ENCODE measurements at places on chromosomes 13 and 19.

DNA sequence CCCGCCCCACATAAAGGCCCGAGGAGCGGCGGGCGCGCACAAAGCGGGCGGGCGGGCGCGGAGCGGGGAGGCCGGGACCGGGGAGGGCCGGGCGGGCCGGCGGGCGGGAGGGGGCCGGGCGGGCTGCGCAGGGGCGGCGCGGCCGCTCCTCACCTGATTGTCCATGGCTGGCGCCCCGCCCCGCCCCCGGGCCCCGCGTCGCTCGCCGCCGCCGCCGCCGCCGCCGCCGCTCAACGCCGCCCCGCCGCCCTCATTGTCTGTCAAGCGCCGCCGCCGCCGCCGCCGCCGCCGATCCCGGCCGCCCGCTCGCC is 200 bp downstream of the MLLT1 start:
- no peak for DNase-seq

DNA sequence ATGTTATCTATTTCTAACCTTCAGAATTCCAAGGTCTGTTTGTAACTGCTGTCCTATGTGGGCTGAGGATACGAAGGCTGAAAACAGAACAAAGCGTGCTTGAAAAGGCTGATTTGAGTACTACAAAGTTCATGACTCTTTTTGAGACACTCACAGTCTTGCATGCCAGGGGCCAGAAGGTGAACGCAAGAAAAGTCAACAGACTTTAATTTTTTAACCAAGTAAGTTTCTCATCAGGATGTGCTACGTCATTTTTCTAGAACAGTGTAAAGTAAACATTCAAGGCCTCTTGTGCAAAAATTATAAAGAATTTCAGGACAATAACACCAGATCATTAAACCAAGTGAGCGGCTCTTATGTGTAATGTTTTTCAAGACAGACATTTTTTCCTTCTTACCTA is 163.5 kb downstream of the COG6 start:
- DNase-seq: no peak

DNA sequence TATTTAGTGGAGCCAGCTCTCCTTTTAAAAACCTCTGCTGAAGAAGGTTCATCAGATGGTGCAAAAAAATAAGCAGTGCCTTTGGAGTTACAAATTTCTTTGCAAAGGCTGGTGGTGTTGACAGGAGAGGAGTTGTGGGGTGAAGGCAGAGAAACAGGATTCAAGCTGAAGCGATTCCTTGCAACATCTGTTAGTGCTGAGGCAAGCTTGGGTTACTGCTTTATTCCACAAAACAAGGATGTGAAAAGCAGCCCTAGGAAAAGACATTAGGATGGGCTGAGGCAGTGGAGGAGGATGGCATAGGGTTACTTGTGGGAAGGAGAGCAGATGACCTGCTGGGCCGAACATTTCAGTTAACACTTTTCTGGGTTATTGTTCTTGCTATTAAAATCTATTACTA is 390.7 kb downstream of the DLEU7 start:
- DNase-seq: no peak

DNA sequence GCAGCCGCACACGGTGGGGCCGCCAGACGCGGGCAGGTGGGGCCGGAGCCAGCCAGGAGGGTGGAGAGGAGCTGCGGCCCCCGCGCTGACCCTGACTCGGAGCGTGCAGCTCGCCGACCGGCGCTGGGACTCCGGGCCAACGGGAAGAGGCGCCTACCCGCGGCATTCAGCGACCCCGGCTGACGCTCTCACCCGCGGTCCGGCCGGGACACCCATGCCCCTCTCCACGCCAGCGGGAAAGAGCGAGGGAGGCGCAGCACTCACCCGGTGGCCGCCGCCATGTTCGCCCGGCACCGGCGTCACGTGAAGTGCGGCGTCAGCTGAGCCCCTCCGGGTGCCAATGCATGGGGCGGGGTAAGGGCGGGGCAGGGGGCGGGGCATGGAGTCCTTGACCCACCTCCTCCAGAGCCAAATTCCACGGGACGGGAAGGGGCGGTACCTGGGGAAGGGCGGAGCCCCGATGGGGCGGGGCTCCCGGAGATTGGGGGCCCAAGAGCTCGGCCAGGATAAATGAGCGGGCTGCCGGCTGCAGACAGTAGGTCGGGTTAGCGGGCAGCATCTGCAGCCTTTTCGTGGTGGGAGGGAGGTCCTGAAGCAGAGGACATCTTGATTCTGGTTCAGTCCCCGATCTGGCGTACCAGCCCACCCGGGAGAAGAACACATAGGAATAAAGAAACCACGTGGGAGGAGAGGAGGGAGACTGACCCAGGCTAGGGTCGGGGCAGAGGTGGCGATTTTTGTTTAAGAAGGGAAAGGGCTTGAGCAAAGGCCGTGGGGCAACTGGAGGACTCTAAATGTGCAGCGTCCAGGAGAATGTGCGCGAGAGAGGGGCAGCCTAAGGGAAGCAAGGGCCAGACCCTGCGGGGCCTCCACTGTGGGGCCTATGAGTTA is at the start of gene PEPD:
Gene PEPD, minus strand, starts transcription at position 312 of the 891 bp plus-strand sequence. Its CDS starts 31 bp downstream, at position 281.
- peak; percentile 88 for DNase-seq

GRCh38 chr19:748274-748598 is 2.7 kb upstream of the MISP start:
- no peak for DNase-seq

GRCh38 chr19:27885359-27885758 is 1327.6 kb downstream of the UQCRFS1 start:
- no peak for DNase-seq

DNA sequence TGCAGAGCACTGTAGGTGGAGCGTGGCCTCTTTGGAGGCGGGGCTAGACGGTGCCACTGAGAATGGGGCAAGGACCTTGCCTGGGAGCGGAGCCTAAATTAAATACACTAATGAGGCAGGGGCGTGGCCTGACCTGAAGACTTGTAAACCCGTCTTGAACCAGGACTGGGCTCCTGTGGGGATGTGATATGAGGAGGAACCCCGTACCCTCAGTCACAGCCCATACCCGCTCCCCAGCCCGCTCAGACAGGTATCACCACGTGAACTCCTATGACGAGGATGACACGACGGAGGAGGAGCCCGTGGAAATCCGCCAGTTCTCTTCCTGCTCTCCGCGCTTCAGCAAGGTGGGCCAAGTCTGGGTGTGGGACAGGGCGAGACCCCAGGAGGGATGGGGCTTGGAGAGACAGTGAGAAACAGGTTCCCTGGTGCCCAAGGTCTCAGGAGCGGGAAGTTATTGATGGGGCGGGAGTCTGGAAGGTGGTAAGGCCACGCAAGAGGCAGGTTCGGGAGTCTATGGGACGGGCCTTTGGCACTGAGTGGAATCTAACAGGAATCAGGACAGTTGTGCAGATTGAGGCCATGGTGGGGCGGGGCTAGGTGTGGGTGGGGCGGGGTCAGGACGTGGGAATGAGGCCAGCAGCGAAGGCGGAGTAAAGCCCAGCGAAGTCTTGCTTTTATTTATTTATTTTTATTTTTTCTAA is 14.7 kb downstream of the DNASE2 start:
- DNase-seq: no peak

DNA sequence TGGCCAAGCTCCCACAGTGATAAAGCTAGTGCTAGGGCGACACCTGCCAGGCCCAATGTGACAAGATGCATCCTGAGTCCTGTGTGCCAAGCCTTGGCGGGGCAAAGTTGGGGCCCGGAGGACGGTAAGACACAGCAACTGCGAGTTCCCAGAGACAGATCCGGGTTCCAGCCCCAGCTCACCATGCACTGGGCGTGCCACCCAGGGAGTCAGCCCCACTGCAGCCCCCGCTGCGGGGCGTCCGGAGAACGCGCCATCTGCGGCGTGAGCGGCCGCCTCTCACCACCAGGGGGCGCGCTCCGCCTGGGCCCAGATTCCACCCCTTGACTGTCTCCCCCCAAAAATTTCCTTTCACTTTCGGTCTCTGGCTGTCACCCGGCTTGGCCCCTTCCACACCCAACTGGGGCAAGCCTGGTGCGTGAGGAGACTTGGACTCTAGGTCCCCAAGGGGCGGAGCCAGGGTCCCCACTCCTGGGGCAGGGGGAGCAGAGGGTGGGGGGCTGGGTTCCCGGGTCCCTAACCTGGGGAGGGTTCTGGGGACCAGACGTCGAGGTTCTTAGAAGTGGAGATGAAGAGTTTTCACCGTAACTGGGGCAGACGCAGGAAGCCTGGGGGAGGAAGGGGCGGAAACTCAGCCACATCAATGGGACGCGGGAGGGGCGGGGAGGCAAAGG is at the start of gene FLT3LG:
Gene FLT3LG, plus strand, starts transcription at position 348 of the 674 bp plus-strand sequence. CDS start 425 bp downstream, outside the sequence.
- peak; percentile 92 for DNase-seq

DNA sequence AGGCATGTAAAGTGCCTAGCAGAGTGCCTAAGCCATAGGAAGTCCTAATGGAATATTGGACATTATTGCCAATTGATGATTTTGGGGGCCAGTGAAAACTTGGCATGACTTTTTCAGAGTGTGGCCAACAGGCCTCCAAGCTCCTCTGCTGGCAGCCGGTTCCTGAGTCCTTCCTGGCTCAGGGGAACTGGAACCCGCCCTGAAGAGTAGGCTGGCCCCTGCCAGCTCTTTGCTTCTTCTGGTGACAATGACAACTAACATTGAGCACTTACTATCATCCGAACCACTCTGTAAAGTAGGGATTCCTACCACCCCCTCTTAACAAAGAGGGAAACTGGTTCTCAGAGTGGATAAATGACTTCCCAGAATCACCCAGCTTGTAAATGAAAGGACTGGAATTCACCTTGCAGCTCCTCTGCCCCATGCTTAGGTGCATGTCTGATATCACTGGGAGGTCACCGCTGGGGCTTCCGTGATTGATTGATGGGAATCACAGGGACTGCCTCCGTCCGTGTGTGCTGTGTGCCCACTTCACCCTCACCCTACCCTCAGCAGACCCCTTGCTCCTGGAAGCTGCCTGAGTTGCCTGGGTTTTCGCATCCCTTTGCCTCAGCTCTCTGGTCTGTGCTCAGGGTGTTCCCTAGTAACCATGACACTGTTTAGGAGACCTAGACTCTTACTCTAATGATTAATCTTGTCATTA is 50.6 kb downstream of the TNFRSF19 start:
- no peak for DNase-seq

DNA sequence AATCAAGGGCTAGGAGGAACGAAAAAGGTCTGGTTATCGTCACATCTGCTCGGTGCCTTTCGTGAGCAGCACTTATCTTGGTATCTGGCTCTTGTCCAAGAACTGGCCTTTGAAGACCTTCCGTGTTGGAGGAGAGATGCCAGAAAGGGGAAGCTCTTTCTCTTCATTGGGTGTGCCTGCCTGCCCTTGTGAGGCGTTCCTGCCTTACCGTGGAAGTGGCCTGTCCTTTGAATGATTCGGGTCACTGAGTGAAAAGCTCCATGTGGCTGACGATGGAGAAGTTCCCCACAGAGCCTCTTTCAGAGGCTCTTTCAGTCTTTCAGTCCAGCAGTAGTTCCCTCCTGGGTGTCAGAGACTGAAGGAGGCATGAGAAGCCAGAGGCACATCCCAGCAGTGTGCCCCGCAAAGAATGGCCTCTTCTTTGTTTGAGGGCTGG is 121.5 kb upstream of the SLC10A2 start:
- peak; percentile 18 for DNase-seq

DNA sequence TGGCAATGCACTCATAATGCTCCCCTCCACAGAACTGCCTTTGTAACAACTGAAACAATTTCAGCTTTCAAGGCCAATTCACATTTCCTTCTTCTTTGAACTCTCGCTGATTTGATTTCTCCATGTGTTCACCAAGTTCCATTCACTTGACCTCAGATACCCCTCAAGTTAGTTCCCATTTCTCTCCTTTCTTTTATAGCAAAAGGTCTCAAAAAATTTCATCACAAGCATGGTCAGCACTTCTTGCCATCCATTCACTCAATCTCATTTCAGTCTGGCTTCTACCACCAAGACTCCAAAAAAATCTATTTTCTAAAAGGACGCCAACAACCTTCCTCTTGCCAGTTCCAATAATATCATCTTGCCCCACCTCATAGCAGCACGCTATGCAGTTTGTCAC is 135.7 kb downstream of the DIAPH3 start:
- DNase-seq: peak; percentile 21

GRCh38 chr13:110463871-110464510 is 97.5 kb downstream of the RAB20 start:
- no peak for DNase-seq

- DNase-seq: no peak
Measured at GRCh38 chr13:62387647-62388046, 972.0 kb upstream of the PCDH20 start.

- DNase-seq: no peak
Measured at GRCh38 chr19:13633109-13633508, 126.8 kb upstream of the CACNA1A start.

- peak; percentile 75 for DNase-seq
Measured at GRCh38 chr19:48933382-48933932, at the start of gene DHDH. TSS of gene DHDH (plus strand) at chr19:48933699. CDS start at chr19:48933722, 23 bp downstream.

- no peak for DNase-seq
Measured at GRCh38 chr19:29714371-29714952, 599 bp downstream of the C19orf12 start.

DNA sequence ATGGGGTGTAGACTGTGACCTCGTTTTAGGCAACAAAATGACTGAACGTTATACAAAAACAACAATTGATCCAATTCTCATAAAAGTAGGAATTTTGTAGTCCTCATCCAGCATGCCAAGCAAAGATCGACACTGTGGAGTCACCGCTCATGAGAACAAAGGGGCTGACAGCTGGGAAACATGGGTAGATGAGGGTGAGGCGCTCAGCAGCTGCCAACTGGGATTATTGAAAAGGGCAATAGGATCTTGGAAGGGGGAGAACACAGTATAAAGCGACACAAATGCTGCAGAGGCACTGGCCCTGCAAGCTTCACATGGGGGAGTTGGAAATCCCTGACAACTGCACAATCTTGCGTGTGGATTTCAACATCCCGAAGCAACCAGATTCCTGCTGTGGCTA is 5.4 kb upstream of the ZNF765 start:
- no peak for DNase-seq

All from KBM-7 (cell line).